8988T (cell line): ENCODE measurements at places on chromosomes 7 and 10.

- DNase-seq, result no peak
Measured at GRCh38 chr7:13262929-13263530, 575.6 kb downstream of the ARL4A start.

- DNase-seq, result no peak
Measured at GRCh38 chr10:44703241-44704155, 207.6 kb upstream of the TMEM72 start.

- no peak for DNase-seq
Measured at GRCh38 chr10:122326385-122326784, 48.1 kb upstream of the PLEKHA1 start.

DNA sequence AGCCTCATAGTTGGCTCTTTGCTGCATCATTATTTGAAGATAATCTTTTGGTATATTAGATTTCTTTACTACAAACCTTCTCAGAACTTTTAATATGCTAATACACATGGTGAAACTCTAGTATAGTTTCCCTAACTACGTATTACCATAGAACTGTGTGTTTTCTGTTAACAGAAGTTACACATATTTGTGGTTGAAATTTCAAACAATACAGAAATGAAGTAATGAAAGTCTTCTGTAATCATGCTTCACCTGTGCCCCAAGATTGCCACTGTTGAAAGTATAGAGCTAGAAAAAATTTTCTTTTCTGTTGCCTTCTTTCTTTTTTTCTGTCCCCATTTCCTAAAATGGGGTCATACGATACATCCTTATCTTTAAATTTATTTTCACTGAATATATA is 9.1 kb downstream of the BMPR1A start:
- no peak for DNase-seq

DNA sequence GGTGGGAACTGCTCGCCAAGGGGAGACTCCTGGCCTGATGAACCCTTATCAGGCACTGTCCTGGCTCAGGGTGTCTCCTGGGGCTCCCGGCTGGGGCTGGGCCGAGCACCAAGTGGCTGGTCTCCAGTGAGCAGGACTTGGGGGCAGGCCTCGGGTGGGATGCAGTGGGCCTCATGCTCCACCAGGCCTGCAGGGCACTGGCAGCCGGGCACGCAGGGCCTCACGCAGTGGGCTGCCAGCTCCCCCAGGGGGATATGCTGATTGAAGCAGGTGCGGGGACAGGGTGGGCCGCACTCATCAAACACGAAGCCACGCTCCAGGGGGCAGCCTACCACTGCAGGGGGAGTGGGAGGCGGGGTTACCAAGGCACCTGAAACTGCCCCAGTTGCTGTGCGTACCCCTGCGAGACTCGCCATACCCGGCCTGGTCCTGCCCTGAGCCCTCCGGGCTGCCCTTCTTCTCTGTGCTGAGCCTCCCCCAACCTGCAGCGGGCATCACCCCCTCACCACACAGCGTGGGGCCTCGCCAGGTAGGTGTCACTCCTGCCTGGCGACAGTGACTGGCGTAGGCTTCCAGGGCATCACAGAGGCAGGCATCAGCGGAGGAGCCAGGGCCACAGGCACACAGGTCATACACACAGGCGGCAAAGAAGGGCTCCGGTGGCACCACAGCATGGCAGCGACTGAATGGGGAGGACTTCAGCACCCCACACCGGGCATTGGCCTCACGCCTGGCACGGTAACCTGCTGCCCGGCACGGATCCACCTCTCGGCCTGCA is 14.5 kb downstream of the ATP6V1F start:
- DNase-seq, result peak; percentile 7

DNA sequence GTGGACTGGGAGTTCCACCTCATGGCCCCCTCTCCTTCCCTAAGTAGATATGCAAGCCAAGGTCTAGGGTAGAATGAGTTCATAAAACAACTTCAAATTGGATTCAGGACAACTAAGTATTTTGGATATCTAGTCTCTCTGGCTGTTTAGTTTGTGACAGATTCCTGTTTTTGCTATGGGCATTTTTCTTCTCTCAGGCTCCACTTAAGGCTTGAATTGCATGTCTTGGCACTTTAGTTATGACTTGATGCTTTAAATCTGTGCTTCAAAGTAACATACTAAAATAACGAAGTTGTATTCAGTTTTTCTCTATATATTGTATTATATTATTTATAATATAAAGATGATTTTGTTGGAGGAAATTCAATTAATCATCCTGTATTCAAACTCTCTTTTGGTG is 873.4 kb upstream of the MBL2 start:
- DNase-seq, result no peak

- no peak for DNase-seq
Measured at GRCh38 chr10:36802490-36803153, 322.8 kb upstream of the ANKRD30A start.

GRCh38 chr7:50405221-50405620 is 44.9 kb downstream of the FIGNL1 start:
- no peak for DNase-seq

DNA sequence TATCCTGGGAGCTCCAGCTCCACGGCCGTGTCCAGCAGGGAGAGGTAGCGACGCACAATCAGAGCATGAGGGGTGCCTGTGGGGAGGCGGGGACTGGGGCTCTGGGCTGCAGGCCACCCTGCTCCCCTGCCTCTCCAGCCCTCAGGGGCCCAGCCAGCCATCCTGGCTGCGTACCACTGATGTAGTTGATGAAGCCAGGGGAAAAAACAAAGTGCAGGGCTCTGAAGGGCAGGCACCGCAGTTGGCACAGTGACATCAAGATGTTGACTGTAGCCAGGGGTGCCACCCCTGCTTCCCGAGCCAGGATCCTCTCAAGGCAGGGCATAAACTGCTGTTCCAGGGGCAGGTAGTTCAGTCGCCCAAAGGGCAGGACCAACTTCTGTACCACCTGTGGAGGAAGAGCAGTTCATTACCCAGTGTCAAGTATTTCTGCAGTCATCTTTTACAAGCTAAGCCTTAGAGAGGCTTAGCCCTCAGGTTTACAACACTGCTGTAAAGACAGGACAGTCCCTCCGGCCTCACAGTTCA is 2.8 kb downstream of the FASTK start:
- DNase-seq, result no peak

DNA sequence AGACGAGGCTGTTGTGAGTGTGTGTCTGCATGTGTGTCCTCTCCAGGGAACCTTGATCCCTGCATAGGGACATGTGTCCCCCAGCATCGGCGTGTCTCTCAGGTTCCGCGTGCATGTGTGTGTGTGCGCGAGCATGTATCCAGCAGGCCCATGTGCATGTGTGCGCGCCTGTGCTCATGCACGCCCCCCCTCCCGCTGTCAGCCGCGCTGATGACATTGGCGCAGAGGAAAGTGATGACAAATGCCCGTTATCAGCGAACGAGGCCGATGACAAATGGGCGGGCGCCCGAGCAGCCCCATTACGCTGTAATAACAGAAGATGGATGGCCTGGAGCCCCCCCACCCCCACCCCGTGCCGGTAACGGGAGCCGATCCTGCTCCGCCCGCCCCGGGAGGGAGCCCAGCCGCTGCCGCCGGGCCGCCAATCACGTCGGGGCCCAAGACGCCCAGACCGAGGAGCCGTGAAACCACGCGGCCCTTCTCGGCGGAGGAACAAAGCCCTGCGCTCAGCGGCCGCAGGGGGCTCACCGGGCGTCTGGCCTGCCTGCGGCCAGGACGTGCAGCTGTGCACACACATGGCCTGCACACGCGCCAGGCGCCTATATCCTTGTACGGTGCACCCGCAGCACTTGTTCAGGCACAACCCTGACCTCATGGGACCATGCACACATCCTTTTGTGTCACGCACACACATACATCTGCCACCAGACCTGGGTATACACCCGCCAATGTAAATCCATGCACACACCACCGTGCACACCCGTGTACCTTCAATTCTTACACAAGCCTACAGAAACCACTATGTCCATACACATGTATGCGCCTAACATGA is 21.5 kb downstream of the POLL start:
- DNase-seq, result no peak

GRCh38 chr10:70145666-70146488 is 623 bp downstream of the TYSND1 start:
- DNase-seq, result peak; percentile 68

DNA sequence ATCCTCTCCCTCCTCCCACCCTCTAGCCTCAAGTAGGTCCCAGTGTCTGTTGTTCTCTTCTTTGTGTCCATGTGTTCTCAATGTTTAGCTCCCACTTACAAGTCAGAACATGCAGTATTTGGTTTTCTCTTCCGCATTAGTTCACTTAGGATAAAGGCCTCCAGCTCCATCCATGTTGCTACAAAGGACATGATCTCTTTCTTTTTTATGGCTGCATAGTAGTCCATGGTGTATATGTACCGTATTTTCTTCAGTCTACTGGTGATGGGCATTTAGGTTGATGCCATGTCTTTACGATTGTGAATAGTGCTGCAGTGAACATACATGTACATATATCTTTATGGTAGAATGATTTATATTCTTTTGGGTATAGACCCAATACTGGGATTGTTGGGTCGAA is 1.6 kb upstream of the GOT1 start:
- DNase-seq, result no peak

GRCh38 chr7:41918597-41918996 is 215.7 kb upstream of the INHBA start:
- no peak for DNase-seq

DNA sequence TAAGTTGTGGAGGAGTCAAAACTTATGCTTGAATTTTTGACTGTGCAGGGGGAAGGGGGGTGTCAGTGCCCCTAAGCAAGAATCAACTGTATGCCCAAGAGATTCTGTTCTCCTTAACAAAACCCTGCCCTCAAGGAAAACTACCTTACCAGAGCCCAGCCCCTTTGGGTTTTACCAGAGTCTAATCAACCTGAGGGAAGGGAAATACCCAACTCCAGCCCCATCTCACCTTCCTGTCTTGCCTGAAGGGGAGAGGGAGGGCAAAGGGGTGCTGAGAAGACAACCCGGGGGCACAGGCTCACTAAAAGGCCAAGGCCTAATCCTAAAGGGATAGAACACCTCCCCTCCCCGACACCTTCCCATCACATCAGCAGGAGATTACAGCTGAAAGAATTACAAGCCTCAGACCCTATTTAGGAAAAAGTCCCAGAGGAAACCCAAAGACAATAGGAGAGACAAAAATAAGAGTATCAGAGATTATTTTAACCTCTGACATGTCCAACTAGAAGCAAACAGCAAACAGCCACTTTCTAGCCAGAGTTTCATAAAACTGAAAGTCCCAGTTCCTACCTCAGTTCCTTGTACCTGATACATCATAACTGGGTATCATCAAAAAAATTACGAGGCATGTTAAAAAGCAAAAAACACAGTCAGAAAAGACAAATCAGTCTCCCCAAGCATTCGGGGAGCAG is 26.8 kb upstream of the C7orf33 start:
- no peak for DNase-seq

DNA sequence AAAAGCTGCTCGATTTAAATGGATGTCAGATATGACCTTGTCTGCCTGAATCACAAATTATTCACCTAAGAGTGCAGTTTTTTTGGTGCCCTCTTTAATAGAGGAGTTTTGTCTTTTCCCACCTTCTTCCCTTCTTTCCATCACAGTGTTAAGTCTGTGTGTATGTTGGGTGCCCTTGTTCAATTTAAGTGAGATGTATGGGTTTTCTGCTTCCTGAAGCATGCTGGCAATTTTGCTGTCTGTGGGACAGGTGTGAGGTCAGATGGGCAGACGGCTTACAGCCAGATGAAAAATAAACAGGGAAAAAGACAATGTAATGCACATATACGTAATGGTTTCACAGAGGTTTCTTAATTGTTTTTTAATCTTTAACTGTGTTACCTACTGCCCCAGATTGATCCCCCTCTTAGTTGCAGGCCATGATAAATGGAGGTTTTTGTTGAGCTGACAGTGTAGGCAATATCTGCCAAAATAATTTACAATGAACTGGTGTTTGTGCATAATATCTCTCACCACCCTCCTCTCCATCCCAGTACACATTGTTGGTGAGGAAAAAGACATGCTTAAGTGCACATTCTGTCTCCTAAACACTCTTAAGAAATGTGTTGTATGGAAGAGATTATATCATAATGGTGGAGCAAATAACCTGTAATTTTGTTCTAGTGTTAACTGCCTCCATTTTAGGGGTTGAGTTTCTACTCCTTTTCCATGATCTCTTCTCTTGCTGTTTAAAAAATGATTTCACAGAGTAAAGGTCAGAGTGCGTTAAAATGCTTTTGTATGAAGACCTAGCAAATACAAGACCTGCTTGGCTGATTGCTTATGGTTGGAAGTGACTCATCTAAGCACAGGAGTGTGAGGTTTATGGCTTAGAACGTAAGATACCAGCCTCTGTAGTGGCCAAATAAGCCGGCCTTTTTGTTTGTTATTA is 123.9 kb downstream of the LRRC4 start:
- no peak for DNase-seq

- no peak for DNase-seq
Measured at GRCh38 chr7:112067200-112067599, 139.0 kb downstream of the DOCK4 start.

DNA sequence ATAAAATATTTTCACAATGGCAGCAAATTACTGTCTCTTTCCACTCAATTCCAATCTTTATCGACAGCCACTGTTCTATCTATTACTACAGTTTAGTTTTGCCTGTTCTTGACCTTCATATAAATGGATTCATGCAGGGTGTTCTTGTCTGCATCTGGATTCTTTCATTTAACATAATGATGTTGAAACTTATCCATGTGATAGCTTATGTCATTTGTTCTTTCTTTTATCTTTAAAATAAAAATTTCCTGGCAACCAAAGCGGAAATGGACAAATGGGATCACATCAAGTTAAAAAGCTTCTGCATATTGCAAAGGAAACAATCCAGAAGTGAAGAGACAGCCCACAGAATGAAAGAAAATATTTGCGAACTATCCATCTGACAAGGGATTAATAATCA is 20.5 kb upstream of the DMTF1 start:
- no peak for DNase-seq

- DNase-seq, result no peak
Measured at GRCh38 chr7:130112662-130113425, 42.5 kb downstream of the KLHDC10 start.

GRCh38 chr7:121083138-121083789 is 94.8 kb downstream of the CPED1 start:
- no peak for DNase-seq
